ENCODE measurements at places on chromosomes 1 and 21. TPM values are rescaled to one million over a fixed set of nuclear protein-coding genes. Genes with fewer than 3 reads are reported as not detected.

GRCh38 chr1:12010746-12011570, 8.3 kb upstream of the MIIP start:
- no peak for DNase-seq

GRCh38 chr21:25449950-25450349, 157.3 kb downstream of the MRPL39 start:
- no peak for DNase-seq

DNA sequence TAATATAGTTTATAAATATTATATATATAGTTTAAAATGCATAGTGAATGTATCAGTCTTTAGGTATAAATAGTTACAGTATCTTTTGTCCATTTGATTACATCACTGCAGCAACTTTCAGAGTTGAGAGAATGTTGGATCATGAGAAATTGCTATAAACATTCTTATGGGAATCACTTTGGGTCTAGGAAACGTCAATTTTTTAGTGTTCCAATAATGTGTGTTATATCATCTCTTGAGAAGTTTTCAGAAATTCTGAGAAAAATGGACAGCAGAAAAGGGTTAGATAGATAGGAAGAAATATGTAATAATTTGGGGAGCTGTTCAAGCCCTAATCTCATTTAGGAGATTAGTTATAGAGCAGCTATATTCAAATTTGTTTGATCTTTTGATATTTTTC, 185.2 kb upstream of the SGIP1 start:
- DNase-seq, result no peak

DNA sequence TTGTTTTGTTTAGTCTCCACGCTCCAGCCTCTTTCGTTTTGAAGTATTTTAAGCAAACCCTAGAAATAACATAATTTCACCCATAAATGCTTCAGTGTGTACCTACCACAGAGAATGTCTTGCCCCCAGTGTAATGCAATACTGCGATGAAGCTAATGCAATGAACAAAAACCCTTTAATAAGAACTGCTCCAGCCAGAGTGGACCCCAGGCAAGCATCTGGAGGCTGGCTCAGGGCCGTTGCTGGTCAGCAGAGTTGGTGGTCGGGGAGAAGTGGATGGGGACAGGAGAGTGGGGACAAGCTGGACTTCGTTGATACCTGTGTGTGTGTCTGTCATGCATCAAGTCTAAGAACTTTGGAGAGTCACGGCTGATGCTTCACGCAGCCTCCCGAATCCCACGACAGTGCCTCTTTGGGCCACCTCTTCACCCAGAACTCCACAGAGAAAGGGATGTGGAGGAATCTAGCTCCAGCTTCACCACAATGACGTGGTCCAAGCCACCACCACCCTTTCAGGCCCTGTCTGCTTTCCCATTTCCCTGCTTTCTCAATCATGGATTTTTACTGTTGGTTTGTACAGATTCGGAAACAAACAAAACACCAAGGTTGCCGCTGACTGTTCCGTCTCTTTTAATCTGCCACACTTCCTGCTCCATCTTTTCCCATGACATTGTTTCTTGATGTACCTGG, 108.6 kb upstream of the ERRFI1 start:
- no peak for DNase-seq

GRCh38 chr21:45443595-45444181, 38.7 kb downstream of the COL18A1 start:
- DNase-seq, result no peak

- DNase-seq, result no peak
These were observed 2140.6 kb downstream of the NCAM2 start for GRCh38 chr21:23138797-23139196.

DNA sequence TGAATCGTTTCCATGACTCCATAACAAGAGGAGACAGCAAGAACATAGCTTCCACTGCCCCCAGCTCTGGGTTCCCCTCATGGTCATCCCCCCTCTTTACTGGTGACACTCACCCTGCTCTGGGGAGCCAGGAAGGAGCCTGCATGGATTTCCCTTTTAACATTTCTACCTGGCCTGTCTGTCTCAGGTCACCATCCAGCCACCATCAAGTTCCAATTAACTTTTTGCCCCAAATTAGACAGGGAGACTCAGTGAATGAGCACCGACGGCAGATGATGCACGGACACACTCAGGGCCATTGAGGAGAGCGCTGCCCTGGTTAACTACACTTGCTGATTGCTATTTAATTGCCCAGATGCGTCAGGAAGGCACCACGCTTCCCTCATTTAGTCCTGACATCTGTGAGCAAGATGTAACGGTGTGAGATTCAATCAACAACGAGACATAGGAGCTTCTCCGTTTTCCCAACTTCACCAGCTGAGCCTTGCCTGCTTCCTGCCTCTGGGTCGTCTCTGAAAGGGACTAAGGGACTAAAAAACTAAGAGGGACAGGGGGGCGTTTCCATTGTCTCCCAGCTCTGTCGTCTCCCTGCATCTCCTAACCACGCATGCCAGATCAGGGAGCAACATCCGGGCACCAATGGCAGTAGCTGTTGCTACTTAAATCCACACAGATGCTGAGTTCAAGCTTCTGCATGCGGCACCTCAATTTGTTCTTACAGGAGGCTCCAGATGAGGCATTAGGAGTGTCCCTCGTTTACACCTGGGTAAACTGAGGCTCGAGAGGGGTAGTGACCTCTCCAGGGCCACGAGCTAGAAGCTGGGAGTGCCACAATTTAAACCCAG, 426.7 kb downstream of the NPHP4 start:
- peak; percentile 60 for DNase-seq

- DNase-seq, result no peak
These were observed 14.4 kb upstream of the NOS1AP start for GRCh38 chr1:162055062-162055461.

- DNase-seq, result no peak
These were observed 28.7 kb downstream of the COL6A2 start for GRCh38 chr21:46126309-46127238.

DNA sequence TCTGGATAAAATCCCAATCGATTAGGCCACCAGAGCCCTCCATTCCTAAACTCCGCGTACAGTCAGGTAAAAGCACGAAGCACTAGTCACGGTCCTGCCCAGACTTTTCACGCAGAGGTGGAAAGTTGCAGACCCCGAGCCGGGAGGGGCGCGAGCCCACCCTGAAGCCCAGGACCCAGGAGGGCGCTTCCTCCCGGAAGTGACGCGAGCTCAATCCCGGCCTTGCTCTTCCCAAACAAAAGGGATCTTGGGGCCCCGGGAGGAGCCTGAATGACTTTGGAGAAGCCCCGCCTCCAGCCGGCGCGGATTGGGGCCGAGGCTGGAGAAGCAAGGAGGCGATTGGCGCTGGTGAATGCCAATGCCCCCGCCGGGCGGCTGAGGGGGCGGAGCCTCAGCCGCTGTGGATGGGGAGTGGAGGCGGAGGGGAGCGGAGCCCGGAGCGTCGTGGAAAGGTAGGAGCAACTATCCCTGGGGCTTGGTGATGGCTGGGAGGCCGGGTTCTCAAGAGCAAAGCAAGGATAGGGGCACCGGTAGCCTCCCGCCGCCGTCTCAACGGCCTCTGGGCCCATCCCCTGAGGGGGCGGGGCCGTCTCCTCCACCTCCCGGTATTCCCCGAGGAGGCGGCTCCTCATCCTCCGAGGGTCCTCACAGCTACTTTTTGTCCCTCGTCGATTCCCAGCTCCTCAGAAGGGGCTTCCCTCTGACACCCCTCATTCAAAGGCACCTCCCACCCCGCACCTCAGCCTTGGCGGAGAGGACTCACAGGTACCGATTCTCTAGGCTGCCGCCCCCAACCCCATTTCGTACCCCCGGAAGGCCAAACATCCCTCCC, at the start of gene CTTNBP2NL:
TSS of gene CTTNBP2NL (plus strand) at position 394 of the 832 bp plus-strand sequence. CDS start 19,952 bp downstream, outside the sequence.
- DNase-seq, result peak; percentile 99

- DNase-seq, result no peak
These were observed 29.4 kb upstream of the CSF3R start for GRCh38 chr1:36511804-36512798.

- no peak for DNase-seq
These were observed 494.5 kb upstream of the PBX1 start for GRCh38 chr1:164064501-164064900.

DNA sequence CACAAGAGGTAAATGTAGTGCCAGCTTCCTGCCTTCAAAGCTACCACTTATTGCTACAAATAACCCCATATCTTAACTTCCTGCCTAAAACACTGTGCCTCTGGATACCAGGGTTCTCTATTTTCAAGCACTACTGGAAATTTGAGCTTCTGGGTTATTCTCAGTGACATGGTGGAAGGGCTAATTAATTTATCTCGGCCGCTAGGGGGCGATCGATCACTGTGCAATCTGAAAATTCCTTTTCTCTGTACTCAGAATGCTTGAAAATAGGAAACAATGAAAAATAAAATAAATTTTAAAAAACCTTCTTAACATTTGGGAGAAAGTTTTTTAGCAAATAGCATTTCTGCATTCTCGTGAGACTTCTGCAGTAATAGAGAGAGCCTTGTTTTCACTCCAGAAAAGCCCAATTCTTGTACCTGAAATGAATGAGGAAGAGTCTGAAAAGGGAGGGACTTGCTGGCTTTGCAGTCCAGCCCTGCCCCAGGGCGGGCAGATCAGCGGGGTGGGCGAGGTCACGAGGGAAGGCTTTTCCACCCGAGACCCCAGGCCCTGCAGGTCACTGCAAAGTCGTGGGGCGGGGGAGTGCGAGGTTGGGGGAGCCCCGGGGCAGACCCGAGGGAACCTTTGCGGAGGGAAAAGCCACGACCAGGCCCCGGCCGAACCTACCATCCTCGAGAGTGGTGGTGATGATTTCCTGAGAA, 276.7 kb downstream of the PCP4 start:
- no peak for DNase-seq

DNA sequence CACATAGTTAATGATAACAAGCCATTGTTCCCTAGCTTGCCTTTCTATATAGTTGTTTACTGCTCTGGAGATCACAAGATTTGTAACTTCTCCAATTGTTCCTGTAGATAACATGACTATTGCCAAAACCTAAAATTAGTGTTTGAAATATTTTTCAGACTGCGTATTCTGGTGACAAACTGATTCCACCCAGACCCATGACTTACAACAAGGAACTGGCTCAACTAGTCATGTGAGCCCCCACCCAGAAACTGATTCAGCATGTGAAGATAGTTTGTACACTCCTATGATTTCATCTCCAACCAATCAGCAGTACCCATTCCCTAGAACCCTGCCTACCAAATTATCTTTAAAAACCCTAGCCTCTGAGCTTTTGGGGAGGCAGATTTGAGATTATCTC, 131.4 kb upstream of the BCL9 start:
- DNase-seq, result no peak

DNA sequence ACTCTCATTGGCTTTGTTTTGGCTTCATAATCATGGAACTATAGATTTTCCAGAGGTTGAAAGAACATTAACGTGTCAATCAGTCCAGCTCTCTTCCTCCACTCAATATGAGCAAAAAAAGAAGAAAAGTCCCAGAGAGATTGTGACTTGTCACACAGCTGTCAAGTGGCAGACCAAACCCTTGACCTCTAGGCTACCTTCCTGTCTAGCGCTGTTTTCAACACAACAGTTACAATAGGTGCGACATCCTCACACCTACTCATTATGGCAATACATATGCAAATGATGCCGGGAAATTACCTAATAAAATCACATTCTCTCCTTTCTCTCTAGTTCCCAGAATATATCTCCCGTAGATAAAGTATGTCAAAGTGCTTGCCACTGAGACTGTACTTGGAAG, 1.1 kb downstream of the WARS2 start:
- DNase-seq, result no peak

DNA sequence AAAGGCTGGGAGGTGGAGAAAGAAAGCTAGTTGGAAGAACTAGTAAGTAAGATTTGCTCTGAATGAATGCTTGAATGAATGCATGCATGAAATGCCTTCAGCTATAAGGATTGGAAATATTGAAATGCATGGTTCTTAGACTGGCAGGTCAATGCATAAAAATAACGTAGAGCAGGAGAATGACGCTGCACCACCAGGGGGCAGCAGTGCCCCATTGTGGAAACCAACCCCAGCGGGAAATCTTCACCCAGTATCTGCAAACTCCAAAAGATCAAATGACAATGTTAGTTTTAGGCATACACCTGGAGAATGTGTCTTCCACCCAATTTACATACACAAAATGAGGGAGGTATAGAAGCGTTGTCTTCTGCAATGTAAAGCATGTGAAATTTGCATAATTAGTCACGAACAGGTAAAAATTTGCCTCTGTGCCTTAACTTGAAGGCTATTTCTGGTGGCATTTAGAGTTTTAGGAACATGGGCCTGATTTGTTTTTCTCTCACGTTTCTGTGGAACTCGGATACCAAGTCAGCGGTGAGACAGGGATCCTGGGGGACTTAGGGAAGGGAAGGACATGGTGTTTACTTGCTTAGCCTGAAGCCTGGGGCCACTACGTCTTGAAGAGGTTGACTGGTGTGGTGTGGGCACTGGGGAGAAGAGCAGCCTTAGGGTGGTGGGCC, 78.6 kb downstream of the HHAT start:
- peak; percentile 92 for DNase-seq

DNA sequence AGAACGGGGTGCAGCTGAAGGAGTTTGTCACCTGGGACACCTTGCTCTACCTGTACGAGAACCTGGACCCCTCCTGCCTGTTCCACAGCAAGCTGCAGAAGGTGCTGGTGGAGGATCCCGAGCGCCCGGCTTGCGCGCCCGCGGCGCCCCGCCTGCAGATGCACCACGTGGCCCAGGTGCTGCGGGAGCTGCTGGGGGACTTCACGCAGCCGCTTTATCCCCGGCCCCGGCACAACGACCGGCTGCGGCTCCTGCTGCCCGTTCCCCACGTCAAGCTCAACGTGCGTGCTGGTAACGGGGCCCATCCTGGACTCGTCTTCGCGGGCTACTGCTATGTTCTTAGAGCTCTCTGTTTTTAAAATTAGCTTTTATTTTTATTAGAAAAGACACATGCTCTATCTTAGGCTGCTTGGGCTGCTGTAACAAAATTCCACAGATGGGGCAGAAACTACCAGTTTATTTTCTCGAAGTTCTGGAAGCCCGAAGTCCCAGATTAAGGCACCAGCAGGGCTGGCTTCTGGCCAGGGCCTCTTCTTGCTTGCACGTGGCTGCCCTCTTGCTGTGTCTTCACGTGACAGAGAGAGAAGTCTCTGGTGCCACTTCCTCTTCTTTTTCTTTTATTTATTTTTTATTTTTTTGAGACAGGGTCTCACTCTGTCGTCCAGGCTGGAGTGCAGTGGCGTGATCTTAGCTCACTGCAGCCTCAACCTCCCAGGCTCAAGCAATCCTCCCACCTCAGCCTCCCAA, 38.1 kb downstream of the TRPM2 start:
- peak; percentile 61 for DNase-seq

- no peak for DNase-seq
These were observed 78.1 kb downstream of the LRRC8D start for GRCh38 chr1:89898695-89899470.

DNA sequence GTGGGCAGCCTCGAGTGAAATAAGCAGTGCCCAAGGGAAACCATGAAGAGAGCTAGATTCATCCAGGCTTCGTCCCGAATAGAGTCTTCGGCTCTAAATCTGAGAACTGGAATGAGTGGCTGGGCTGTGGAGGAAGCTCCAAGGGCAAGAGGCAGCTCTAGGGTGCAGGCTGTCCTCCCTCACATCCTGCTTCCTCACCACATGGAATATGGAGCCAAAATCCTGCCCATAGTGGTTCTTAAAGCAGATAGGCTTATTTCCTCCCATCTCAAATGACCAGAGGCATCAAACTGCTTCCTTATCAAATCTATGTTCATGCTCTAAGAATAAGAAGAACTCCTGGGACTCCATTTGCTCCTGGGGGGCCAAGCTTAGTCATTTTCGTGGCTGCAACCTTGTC, 2.5 kb downstream of the IL24 start:
- DNase-seq, result no peak

ZNF683 gene
- not detected for total RNA-seq

RBBP4 gene
- total RNA-seq, result 102 TPM

OR2L8 gene
- total RNA-seq, result not detected

NR0B2 gene
- total RNA-seq, result not detected

SYDE2 gene
- 12.5 TPM for total RNA-seq

CALML6 gene
- total RNA-seq, result 0.13 TPM

COL8A2 gene
- total RNA-seq, result 7.4 TPM

LRRC8C gene
- total RNA-seq, result 6.2 TPM

SPATA45 gene
- not detected for total RNA-seq

FAM167B gene
- total RNA-seq, result not detected

UBE2U gene
- total RNA-seq, result not detected

Measured in lower leg skin (tissue), 4 donors.